PC-3 (cell line): ENCODE measurements at places on chromosomes 4 and X. TPM values are rescaled to one million over a fixed set of nuclear protein-coding genes. Genes with fewer than 3 reads are reported as not detected.

DNA sequence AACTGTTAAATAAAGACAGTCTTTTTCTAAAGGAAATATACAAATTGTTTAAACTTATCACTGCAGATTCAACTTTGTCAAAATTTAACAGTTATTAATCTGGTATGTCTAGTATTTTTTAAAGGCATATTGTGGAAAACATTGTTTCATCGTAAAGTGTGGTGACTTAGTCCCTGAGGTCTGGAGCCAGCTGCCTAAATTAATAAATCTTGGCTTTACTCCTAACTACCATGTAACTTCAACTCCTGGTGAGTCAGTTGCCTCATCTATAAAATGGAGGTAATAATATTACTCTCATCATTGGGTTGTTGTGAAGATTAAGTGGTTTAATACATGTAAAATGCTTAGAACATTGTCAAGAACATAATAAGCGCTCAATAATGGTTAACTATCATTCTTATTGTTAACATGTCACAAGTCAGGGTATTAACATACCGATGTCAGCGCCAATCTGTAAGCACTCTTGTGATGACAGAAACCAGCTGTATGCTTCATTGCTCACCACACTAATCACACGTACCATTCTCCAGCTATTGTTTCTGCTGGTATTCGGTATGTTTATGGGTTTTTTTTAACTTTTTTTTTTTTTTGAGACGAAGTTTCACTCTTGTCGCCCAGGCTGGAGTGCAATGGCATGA, 14.1 kb upstream of the SMIM43 start:
- no peak for DNase-seq

DNA sequence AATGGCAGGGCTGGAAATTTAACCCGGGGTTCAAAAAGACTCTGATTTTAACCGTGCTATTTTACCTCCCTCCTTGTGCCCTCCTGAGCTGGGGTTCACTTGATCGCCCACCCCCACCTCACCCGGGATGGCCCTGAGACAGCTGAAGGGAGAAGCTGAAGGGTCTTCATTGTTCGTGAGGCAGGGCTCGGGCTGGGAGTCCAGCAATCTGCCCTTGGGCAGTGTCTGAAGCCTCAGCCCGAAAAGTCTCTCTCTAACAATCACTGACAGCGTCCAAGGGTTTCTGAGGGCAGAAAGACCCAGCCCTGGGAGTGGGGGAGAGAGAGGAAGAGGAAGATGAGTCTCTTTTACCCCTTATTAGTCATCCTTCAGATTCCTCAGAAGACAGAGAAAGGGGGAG, 39.4 kb upstream of the PHOX2B start:
- no peak for DNase-seq

DNA sequence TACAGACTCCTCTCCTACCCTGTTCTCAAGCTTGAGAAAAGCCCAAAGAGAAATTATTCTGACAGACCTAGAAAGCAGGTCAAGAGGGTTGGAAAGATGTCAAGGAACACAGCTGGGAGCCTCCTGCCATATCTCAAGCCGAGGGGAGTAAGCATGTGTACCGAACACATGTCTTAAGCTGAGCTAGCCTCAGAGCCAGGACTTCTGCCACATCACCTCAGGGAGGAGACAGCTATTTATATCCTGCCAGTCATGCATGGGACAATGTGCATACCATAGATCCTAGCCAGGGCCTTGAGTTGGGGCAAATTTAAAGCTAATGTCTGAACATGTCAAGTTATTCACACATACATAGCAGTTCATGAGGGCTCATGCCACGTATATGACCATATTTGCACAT, 11.8 kb downstream of the TMEM31 start:
- DNase-seq: no peak

GRCh38 chr4:165403048-165403447, 24.2 kb downstream of the CPE start:
- no peak for DNase-seq

DNA sequence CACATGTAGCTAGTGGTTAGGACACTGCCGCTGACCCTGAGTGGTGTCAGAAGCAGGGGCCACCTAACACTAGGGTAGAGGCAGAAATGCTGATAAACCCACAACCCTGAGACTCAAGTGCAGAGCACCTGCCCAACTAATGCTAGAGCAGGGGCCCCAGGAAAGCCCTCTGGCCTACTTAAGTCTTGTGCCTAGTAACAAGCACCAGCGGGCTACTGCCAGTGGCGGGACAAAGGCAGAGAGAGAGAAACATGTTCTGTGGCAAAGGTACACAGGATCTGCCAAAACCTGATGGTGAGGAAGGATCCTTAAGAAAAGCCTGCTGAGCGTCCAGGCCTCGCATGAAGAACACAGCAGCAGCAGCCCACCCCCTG, 172.4 kb downstream of the PRDM5 start:
- no peak for DNase-seq

GRCh38 chrX:132508834-132509233, 20.0 kb upstream of the MBNL3 start:
- DNase-seq: no peak

The USP17L28 gene
- total RNA-seq: not detected in 2 replicates
